ENCODE measurements at places on chromosomes 7 and 10.

GRCh38 chr10:17423632-17424186 lies 30.7 kb downstream of the ST8SIA6 start:
- peak; percentile 30 for DNase-seq

GRCh38 chr10:79025199-79025832 lies 43.5 kb upstream of the ZMIZ1 start:
- DNase-seq: no peak

DNA sequence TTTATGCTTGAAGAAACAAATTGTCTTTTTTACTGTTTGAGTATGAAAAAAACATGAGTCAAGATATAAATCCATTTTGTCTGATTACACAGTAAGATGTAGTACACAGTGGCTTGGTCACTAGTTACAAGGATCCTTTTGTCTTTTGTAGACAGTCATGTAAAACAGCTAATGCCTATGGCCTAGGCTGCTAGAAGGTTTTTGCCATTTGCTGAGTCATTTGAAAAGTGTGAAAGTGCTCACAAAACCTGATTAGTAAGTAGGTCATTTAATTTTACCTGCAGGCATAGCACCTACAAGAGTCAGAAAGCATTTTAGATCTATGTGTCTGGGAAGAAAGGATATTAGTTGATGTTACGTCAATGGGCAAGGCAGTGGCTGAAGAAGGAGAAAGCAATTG lies 819.4 kb downstream of the MAGI2 start:
- DNase-seq: no peak

DNA sequence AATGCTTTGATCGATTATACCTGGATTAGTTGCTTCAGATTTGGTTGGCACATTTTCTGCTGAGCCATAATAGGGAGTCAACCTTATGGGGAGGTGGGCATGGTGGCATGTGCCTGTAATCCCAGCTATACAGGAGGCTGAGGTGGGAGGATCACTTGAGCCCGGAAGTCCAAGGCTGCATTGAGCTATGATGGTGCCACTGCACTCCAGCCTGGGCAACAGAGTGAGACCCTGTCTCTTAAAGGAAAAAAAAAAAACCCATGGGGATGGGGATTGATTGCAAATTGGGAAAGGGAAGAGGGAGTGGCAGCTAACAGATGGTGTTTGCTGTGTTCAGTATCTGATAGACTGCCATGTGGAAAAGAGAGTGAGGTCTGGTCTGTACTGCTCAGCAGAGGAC lies 11.1 kb downstream of the STK17A start:
- DNase-seq: no peak

DNA sequence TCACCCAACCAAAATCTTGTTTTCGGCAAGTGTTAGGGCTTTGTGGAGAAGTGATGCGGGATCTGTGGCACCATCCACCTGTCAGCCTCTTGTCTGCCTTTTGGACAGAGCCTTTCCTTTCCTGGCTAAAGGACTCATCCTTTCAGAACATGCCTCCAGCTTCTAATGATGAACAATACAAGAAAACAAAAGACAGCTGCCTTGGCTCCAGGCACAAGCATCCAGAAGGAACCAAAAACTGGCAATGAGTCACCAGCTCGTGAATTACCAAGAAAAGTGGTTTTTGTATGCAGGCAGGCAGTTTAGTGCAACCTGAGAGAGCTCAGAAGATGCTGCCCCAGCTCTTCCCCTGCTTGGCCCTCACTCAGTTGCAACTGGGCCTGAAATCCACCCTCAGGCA lies 84.6 kb upstream of the NAMPT start:
- DNase-seq: peak; percentile 93

- DNase-seq: no peak
Observed at GRCh38 chr10:16440396-16441133, 3.8 kb downstream of the PTER start.

GRCh38 chr7:45088821-45089340 lies at the start of gene NACAD:
TSS of gene NACAD (minus strand) at chr7:45088969. CDS start at chr7:45088894, 75 bp downstream.
- DNase-seq: no peak

DNA sequence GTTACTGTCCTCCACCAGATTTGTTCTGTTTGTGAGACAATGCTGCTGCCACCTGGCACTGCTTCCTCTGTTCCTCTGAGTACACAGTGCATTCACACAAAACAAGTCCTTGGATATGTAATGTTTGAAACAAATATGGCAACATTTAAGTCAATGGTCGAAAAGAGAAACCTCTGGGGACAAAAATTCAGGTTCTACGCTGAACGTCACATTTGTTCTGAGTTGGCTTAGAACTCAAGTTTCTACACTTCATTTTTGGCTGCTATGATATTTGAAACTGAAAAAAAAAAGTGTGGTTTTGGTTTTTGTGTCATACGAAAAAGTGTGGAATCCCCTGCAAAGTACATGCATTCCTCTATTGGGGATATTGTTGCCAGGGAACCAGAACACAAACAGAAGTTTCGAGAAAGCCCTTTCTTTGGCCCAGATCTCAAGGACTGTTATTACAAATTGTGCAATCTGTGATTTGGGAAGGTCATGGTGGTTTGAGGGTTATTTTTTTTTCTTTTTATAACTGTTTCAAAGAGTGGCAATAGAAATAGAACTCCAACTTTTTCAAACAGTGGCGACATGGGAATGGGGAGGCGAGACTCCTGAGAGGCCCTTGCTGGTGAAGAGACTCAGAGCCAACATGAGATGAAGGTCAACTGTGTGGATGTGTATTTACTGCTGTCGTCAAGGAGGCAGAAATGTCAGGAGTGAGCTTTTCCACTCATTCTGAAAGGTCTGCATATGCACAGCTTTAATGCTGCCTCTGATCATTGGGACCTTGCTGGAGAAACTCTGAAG lies 127.5 kb downstream of the CUBN start:
- DNase-seq: peak; percentile 99

DNA sequence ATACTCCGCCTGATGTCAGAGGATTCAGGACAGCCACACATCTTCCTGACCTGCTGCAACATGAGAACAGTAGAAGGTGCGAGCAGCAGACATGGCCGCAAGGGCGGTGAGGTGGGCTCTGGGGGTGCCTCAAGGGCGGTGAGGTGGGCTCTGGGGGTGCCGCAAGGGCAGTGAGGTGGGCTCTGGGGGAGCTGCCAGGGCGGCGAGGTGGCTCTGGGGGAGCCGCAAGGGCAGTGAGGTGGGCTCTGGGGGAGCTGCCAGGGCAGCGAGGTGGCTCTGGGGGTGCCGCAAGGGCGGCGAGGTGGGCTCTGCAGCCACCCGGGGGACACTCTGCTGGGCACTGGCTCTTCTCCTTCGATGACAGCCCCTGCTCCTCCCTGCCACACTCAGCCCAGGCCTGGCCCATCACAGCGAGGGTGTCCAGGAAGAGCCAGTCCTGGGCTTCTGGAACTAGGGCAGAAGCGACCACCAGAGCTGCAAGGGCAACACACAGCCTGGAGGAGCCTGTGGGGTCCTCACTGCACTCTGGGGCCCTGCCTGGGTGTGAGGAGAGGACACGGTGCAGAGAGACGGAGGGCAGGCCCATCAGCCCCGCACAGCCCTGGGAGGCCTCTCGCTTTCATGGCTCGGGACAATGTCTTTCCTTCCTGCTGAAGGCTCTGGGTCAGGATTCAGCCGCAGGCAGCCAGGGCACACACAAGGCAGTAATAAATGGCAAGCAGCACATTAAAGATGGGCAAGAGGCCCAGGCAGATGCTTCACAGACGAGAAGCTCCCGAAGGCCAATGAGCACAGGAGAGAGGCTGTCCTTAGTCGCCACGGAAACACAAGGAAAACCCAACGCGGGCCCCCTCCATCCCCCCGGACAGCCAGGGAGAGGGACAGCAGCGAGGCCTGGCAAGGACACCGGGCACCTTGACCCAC lies 42.5 kb downstream of the STK32C start:
- DNase-seq: no peak

DNA sequence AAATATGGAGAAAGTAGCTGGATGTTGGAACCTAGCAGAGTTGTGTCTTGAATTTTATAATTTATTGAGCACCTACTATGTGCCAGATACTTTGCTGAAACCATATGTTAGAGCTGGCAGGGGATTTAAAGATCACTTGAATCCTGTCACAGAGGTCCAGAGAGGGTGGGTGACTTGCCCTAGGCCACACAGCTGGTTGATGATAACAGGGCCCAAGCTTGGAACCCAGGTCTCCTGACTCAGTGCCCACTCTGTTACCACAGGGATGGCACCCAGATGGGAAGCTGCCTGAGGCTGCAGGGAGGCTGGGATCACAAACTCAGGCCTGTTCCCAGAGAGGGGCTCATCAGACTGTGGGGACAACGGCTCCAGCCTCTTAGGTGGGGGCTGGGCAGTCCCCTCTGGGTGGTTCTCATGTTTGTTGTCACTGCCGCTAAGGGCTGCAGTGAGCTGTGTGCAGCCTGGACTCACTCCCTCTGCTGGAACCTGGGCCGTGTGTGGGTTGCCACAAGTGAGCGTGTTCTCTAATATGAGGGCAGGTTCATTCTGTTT lies 18.6 kb downstream of the GOLGA7B start:
- DNase-seq: no peak

DNA sequence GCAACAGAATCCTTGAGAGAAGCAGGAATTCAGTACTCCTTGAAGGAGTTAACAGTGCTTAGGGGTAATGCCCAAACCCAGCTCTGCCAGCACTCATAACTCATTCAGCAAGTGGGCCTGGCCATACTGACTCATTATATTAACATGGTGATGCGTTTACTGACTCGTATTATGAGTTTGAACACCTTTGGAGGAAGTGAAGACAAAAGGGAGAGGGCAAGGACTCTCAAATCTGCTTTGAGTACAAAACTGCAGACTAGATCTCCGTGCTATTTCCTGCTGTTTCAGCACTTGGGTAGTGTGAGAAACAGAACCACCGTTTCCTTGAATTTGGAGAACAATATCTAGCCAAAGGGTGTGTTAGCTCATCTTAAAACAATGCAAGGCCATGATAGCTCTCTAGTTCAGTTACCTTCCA lies 30.8 kb downstream of the SLC16A9 start:
- peak; percentile 70 for DNase-seq

- no peak for DNase-seq
Observed at GRCh38 chr10:124495725-124496124, 34.1 kb downstream of the LHPP start.

DNA sequence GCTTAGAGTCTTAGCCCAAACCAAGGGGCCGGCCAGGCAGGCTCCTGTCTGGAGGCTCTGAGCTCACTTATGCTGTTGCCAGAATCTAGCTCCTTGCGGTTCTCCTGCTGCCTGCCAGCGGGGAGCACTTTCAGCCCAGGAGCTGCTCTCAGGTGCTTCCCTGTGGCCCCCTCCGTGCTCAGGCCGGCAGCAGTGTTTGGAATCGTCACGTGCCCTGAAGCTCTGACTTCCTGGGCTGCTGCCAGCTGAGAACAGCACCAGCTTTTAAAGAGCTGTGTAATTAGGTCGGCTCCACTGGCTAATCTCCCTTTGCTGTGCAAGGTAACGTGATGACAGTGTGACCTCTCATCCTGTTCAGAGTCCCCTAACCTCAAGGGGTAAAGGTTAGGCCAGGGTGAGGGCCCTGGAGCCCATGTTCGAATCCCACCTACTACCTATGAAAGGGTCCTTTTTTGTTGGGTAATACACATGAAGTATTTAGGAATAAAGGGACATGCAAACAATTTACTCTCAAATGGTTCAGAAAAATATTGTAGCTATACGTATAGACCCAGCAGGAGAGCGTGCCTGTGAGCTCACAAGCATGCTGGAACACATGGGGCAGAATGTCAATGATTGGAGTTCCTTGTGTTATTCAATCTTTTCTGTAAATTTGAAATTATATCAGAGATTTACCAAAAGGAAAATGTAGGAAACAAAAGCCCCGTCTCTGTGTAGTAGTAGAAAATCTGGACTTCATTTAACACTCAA lies 16.6 kb downstream of the ZNF862 start:
- DNase-seq: peak; percentile 33

GRCh38 chr10:96585736-96586418 lies 935 bp downstream of the TM9SF3 start:
- peak; percentile 14 for DNase-seq

DNA sequence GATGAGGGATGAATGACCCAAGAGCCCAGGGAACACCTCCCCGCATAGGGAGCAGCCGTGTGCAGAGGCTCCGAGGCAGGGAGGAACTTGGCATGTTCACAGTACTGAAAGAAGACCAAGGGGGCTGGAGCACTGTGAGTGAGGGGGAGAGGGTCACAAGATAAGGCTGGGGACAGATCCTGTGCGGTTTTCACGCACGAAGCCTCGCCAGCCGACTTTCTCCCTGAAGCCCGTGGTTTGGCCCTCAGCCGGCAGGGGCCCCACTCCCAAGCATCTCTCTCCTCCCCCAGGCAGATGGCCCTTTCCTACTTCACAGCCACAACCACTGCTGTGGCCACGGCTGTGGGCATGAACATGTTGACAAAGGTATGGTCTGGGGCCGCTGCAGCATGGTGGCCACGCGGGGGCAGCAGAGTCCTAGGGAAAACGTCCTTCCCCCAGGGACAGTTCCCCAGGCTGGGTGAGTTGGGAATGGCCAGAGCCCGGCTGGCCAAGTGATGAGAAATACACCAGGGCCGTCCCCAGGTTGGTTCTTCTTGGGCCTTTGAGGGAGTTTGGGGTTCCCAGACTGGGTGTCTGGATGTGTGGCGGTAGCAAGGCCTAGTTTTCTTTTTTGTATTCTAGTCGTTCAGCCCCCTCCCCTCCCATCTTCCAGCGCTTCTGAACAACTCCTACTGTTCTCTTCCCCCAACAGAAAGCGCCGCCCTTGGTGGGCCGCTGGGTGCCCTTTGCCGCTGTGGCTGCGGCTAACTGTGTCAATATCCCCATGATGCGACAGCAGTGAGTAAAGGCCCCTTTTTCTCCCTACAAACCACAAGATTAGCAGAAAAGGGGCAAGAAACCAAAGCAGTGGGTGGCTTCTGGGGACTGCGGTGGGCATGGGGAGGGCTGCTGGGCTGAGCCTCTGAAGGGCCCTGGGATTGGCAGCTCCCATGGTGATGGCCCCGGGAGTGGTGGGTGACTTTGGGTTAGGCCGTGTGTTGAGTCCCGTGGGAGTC lies 14.4 kb upstream of the WBP1L start:
- DNase-seq: peak; percentile 77

GRCh38 chr10:79070606-79071395 lies 2.0 kb downstream of the ZMIZ1 start:
- DNase-seq: peak; percentile 89

- peak; percentile 53 for DNase-seq
Observed at GRCh38 chr10:107740962-107741690, 576.6 kb upstream of the SORCS1 start.

- DNase-seq: no peak
Observed at GRCh38 chr10:1182280-1183032, 126.3 kb downstream of the WDR37 start.

GRCh38 chr10:31836569-31837406 lies 91.8 kb downstream of the ARHGAP12 start:
- peak; percentile 57 for DNase-seq

DNA sequence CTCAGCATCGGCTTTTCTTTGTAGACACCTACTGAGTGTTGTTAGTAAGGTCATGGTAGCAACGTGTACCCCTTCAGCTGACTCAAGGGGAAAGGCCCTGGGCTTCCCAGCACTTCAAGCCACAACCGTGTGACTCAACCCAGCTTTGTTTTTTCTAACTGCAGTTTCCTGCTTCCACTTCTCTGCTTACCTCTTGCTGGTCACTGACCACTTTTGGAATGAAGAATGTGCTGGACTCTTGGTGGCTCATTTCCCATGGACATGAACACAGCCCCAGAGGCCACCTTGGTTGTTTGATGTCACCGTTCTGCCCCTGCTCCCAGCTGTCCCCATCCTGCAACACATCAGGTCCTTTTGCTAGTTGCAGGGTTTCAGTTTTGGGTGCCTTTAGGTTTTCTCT lies 69.5 kb upstream of the ZNF438 start:
- peak; percentile 92 for DNase-seq

All from fibroblast of mammary gland (primary cell).